ENCODE measurements at places on chromosomes 13 and 19.

DNA sequence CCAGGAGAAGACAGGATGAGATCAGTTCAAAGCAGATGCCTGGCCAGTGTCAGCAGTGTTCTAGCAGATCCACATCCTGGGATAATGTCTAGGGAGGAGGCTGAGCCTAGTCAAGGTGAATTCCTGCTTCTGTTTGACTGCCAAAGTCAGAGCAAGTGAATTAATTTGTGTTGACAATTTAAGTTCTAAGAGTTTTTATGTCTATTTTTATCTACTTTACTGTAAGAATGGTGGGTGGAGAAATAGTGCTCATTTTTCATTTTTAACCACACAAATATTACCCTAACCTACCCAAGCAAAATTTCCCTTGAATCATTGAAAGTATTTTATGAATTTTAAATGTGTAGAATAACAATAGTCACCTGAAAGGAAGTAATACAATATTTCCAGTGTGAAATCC is 207.6 kb upstream of the SLC10A2 start:
- no peak for DNase-seq

- DNase-seq: no peak
Measured at GRCh38 chr19:41373993-41374392, 2.3 kb upstream of the TMEM91 start.

DNA sequence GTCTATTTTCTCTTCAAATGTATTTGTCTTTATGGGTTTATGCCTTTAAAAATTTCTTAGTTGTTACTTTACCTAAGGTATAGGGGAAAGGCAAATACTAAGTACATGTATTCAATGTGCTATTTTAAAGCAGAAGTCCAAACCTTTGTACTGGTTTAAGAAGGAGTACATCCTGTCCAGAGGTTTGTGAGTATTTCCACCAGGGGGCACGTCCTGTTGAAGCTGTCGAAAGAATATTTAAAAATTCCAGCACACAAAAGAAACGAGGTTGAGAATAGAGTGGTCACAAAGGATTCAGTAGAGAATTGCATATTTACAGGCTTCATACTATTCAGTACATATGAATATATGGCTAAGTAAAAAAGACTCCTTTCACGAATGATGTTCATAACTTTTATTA is 59.8 kb downstream of the URI1 start:
- no peak for DNase-seq

DNA sequence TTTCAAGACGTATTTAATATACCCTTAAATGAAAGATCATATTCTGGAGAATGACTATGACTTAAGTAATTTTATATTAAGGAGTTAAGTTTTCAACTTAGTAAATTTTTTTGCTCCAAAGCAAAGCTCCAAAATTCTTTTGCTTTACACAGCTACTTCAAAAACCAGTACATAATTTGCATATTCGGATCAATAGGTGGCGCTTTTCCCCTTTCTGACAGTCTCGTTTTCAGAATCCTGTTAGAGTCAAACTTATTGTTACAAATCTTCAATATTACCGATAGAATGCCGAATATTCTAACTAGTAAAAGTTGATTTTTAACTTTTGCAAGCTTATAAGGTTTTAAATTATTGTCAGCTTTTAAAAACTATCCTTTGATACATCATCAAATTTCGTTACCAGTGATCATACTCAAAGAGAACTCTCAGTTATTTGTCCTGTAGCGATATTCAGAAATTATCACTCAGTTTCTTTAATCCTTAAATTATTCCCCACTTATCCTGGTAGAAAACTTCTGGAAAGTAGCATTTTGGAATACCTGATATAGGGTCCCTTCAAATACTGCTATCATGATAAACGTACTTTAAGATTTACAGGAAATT is 852.7 kb upstream of the KLHL1 start:
- no peak for DNase-seq

DNA sequence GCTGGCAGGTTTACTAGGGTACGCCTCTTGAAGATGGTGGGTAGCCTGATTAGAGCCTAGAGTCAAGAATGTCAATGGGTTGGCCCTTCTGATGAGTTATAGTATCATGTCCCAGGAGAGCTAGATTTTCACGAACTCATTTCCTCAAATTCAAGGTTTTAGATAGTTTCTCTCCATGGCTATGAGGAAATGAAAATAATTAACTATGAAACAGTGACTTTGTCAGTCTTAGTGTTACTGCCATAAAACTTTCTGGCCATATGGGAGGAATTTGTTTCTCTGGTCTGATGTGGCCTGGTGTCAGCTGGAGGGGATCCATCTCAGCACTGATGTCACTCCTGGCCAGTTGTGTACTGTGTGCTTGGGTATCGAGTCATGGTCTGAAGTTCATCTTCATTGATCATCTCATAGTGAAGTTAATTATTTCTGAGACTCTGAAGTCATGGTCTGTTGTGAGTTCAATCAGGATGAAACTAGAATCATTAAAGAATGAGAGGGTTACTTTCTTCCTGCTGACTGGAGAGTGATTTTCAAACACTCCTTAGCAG is 49.4 kb upstream of the TNFSF11 start:
- no peak for DNase-seq

All from liver (tissue), 10 donors.